ENCODE measurements at places on chromosomes 12 and 14.

DNA sequence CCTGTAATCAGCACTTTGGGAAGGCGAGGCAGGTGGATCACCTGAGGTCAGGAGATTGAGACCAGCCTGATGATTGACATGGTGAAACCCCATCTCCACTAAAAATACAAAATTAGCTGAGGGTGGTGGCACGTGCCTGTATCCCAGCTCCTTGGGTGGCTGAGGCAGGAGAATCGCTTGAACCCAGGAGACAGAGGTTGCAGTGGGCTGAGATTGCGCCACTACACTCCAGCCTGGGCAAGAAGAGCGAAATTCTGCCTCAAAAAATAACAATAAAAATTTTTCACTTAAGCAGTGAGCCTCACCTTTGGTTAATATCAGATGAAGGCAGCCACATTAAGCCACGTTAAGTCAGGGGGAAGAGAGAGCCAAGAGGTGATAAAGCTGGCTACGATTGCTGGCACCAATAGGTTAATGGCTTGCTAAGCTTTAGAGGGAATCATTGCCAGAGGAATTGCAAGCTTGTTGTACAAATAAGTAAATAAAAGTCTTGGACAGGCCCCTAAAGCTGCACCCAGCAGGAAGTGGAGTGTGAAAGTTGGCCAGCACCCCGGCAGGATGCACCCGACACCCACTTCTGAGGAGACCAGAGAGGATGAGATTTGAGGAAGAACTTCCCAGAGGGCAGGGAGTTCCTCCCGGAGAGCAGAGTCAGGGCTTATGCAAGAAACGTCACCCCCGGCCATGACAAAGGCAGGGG lies 41.3 kb upstream of the TESC start:
- no peak for DNase-seq

GRCh38 chr12:100265732-100266584 lies 921 bp downstream of the DEPDC4 start:
- no peak for DNase-seq

DNA sequence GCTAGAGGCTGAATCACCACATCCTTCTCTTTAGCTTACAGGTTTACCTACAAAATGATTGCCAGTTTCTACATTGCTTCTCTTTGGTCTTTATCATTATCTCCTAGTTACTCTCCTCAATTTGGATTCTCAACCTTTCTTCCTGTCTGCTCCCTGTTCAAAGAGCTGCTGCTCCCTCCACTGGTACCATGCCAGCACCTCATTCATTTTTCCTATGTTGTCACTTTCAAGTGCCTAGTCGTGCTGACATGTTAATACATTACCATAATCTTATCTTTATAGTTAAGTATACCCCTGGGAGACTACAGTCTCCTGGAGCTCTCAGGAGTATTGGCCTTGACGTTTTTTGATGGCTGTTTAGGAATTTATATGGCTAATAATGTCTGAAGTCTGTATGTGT lies 14.2 kb downstream of the FRS2 start:
- no peak for DNase-seq

DNA sequence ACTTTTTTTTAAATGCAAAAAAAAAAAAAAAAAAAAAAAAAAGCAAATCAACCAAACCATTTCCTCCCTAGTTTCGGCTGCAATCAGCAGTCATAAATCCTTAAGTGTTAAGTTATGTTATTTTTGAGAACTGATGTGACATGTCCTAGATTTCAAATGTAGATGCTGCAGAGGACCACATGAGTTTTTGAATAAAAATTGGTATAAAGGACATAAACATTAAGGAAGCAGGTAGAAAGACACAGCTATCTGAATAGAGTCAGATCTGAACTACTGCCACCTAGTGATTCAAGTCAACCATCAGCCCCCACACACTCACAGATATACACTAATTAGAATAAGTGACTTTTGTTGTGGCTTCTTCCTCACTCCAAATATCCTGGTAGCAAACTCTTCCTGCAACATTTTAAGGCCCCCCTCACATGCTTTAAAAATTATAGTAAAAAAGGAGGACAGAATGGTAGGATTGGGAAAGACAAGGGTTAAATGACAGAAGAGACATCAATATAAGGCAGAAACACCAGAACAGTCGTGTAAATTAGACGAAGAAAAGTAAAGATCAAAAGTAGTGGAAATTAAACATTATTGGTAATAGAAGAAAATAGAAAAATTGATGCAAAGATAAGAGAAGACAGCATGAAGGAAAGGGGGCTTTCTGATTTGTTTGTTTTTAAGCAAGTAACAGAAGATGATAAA lies 394.5 kb upstream of the ATP2B1 start:
- peak; percentile 58 for DNase-seq

GRCh38 chr12:100138048-100138802 lies 4.4 kb downstream of the BLTP3B start:
- peak; percentile 41 for DNase-seq

DNA sequence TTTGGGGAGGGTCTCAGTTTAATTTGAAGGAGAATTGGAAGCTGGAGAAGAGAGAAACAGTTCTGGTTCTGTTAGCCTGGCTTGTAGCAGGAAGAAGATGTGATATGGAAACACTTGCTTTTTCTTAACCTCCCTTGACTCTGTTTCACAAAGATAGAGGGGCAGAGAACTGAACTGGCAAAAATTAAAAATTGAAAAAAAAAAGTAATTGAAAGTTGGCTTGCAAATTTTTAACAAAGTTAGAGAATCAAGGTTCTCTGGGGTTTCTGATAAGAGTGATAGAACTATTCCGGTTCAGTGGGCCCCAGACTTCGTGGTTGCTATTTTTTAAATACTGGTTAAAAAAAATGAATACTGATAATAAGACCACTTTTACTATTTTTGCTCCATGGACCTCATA lies 2.8 kb downstream of the CRADD start:
- no peak for DNase-seq

DNA sequence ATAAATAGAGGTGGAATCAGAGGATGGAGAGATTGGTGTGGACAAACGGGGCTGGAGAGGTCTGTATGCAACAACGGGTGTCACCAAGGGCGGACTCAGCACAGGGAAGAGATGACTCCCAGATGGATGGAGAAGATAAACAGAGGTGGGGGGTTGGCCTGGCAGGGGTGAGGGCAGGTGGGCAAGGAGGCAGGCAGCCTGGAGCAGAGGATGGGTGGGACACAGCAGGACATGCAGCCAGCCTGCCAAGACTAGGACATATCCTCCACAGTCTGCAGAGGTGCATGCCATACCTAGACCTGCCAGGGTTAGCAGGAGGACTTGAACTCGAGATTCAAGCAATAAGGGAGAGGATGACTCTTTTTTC lies 56.2 kb downstream of the TTC7B start:
- no peak for DNase-seq

GRCh38 chr14:55085060-55085660 lies 33.7 kb downstream of the MAPK1IP1L start:
- DNase-seq, result no peak

DNA sequence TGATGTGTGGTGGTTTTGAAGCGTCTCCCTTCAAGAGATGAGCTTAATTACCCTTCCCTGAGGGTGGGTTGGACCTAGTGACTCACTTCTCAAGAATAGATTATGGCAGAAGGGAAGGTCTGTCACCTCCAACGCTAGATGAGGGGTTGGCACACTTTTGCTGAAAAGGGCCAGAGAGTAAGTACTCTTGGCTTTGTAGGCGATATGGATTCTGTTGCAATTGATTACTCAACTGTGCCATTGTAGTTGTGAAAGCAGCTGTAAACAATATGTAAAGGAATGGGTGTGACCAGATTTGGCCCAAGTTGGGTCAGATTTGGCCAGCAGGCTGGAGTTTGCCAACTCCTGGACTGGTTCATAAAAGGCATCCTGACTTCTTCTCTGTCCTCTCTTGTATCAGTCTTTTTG lies 53.3 kb downstream of the SMIM41 start:
- no peak for DNase-seq

DNA sequence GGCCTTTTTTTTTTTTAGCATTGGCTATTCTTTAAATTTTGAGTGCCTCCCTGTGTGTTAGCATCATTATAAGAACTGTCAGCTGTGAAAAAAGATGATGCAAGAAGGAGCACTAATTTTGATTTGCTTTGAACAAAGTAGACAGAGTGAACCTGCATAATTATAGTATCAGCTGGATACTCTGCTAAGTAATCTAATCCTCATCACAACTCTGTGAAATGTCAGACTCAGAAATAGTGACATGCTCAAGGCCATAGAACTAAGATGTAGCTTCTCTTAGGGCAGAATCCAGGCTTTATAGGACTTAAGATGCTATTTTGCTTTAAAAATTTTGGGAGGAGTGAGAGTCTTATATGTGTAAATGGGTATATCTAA lies 31.9 kb downstream of the FBXO34 start:
- no peak for DNase-seq

DNA sequence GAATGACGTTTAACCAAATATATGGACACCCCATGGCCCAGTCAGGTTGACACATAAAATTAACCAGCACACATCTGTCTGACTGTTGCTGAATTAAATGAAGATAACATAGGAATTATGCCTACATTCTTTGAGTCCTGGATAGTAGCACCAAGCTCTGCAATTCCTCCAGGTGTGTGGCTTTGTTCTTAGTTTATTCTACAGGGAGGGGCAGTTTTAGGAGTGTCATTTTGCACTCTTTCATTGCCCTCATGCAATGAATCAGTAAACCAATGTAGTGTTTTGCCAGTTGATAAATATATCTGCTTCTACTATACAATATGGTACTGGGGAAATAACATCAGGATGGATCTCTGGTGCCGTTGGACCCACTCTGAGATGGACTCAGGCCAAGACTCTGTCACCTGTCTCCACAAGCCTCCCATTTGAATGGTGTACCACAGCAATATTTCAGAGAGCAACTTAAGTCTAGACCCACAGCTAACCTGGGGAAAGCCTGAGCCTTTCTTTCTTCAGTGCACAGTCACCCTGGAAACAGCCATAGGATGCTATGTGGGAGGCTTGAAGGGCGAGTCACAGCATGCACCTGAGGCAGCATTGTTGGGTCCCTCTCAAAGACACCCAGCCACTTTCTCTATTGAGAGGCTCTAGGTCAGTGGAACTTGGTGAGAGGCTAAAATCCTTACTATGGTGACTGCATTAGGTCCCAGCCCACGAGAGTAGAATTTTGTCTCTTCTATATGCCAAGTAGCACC lies 73.2 kb downstream of the ANO4 start:
- DNase-seq, result no peak

DNA sequence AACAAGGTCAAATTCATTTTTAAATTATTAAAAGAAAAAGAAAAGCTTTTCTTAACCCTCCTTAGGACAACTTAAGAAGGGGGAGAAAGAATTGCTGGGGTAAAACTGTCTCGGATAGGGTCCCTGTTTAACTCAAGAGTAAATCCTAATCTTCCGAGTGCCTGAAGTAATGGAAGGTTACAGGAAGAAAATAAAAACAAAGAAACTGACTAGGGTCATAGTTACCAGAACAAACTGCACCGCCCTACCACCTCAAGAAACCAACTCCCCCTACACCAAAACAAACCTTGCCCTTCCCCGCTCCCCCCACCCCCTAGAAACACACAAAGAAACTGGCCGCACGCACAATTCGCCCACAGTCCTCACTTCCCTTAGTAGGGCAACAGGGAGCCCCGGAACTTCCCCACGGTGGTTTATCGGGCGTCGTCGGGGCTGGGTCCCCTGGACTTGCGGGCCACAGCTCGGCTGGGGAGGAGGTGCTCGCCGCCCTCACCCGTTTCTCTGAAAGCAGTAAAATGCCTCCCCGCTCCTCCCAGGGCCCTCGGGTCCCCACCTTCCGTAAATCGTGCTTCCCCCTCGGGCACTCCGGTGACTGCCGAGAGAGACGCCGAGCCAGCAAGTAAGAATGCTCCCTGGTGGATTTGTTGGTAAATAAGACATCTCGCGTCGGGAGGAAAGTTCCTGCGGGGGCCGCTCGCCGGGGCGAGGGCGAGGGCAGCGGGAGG lies 2.4 kb downstream of the SINHCAF start:
- peak; percentile 55 for DNase-seq

DNA sequence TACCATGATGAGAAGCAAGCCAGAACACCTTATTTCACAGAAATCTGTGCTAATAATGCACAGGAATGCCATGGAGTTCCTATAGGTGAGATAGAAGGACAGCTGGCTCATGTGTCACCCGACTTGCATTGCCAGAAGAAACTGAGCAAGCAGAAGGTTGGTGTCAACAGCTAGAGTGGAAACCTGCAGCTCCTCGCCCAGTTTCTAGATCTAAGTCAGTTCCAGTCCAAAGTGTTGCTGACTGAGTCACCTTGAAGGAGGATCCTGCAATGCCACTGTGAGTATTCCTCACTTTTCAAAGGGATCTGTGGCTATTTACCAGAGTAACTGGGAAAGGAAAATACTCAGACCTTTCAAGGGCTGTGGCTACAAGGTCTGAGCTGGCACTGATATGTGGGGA lies 17.1 kb downstream of the CDKL1 start:
- no peak for DNase-seq

GRCh38 chr12:112905451-112906089 lies 1.2 kb upstream of the OAS1 start:
- DNase-seq, result no peak

DNA sequence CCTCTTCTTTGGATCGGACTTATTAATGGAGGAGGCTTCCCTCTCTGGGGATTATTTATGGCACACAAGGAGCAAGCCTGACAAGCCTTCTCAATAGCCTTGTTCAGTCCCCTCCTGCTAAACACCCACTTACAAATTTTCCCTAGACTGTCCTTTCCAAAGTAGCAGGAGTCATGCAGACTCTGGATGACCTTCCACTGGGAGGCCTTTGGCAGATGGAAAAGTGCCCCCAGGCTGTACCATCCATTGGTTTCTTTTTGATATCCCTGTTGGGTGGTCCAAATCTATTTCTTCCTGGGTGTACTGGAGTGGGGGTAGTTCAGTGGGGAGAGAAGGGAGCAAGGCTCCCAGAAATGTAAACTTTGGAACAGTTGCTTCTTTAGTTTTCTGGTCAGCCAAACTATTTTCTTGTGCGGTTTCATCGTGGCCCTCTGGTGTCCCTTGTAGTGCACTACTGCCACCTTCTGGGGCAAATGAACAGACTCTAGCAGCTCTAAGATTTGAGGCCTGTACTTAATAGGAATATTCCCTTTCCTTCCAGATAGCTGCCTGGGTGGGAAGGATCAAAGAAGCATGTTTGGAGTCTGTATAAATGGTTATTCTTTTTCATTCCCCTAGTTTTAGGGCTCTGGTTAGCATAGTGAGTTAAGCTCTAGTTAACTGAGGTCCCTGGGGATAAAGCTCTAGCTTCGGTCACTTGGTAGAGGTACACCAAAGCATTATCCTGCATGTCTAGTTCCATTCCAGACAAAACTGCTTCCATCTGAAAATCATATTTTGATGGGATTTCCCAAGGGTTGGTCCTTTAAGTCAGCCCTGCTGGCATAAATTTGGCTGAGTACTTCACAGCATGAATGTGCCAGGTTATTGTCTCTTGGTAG lies 409.5 kb downstream of the SLC6A15 start:
- no peak for DNase-seq

GRCh38 chr12:47744005-47744651 lies 14.6 kb downstream of the RAPGEF3 start:
- peak; percentile 63 for DNase-seq

Data from CD4-positive, alpha-beta T cell treated with Interleukin-4 for 4 hours (primary cell).